Right ventricle myocardium inferior (tissue), 1 donor: ENCODE measurements at places on chromosomes 4 and X. TPM values are rescaled to one million over a fixed set of nuclear protein-coding genes. Genes with fewer than 3 reads are reported as not detected.

DNA sequence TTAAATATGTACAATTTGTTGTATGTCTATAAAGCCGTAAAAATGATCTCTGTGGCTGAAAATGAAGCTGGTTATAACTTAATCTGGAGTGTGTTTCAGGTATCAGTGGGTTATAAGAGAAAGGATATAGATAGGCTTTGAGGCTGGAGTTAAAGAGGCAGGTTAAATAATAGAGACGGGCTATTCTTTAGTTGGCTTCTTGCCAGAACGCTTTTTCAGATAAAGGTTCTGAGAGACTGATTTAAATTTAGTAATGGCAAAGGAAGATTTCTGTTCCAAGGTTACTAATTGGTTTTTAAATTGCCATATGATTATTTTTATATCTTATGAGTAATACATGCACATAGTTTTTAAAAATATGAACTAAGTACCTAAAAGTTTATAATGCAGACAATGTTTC, 117.4 kb downstream of the AWAT2 start:
- DNase-seq = no peak

- peak; percentile 74 for DNase-seq
Measured at GRCh38 chr4:125317525-125317877, 2.7 kb downstream of the FAT4 start.

GRCh38 chr4:48296365-48296764, 26.7 kb upstream of the TEC start:
- DNase-seq = no peak

The GK2 gene
- not detected for total RNA-seq

The ZNF827 gene
- total RNA-seq = 11.9 TPM

- no peak for DNase-seq
Measured at GRCh38 chr4:147360301-147360700, 120.6 kb upstream of the EDNRA start.

GRCh38 chr4:178174756-178175155, 732.5 kb upstream of the AGA start:
- no peak for DNase-seq

DNA sequence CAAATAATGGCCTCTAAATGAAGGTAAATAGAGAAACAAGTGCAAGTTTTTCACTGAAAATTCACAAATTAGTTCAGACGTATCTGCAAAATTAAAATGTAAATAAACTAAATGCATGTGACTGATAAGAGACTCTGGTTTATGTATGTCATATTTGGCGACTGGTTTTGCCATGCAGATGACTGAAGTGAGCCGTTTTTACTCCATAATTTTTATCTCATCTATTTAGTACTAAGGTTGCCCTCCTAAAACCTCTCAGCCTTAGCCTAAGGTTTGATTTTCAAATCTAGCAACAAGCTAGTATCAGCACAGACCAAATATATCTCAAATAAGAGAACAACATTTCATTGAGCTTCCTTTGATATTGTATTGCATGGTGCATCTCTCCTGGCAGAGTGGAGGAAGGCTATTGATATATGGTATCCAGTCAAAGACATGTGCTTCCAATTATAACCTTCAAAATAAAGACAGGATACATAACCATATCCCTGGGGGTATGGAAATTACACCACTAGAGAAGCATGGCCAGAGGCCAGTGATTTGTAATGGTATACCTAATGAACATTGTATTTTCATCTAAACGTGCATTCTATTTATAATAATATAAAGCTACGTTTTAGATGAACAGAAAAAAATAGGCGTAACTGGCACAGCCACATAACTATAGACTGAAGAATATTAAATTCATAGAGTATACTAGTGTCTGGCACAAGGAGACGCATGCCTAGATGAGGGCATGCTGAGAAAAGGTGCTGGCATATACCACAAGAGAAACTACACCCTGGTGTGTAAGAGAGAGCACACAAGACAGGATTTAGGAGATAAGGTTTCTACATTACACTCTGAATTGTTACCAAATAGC, 392.6 kb upstream of the INTU start:
- DNase-seq = no peak

The DOK7 gene
- total RNA-seq = 35.5 TPM

GRCh38 chr4:126778348-126778747, 854.4 kb upstream of the INTU start:
- no peak for DNase-seq
